ENCODE measurements at places on chromosomes 6 and 20.

DNA sequence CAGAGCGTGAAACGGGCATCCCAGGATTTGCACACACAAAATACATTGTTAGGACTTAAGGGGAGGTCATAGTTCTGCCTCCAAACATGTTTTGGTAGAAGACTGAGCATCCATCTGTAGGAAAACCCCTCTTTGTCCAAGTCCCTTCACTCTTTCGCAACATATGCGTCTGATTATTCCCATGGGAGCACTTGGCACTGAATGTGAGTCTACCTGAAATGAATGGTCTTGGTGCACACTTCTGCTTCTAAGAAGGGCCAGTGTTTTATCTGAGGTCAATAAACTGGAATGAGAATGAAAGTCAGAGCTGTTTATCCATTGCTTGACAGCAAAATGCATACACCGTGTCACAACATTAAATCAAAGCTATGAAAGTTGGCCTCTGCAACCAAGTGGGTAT lies 33.0 kb downstream of the GJA10 start:
- no peak for DNase-seq

- DNase-seq = no peak
These were observed 354.1 kb upstream of the ARID1B start for GRCh38 chr6:156423075-156423474.

- DNase-seq = no peak
These were observed 104.5 kb downstream of the TSHZ2 start for GRCh38 chr20:53076668-53077067.

DNA sequence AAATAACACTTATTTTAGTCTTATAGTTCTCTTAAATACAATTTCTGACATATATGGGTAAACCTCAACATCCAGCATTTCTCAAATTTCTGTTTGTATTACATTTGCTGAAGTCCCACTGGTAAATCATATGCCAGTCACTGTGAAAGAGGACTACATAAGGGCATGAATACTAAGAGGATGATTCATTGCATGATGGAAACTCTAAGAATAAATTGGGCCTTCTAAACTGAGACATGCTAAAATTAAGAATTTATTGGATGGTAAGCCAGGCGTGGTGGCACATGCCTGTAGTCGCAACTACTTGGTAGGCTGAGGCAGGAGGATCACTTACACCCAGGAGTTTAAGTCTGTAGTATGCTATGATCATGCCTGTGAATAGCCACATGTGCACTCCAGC lies 12.1 kb downstream of the DEFB123 start:
- DNase-seq = no peak

GRCh38 chr6:90123831-90124230 lies 172.8 kb downstream of the BACH2 start:
- DNase-seq = no peak

- no peak for DNase-seq
These were observed 13.3 kb downstream of the GPR6 start for GRCh38 chr6:109991201-109992101.

DNA sequence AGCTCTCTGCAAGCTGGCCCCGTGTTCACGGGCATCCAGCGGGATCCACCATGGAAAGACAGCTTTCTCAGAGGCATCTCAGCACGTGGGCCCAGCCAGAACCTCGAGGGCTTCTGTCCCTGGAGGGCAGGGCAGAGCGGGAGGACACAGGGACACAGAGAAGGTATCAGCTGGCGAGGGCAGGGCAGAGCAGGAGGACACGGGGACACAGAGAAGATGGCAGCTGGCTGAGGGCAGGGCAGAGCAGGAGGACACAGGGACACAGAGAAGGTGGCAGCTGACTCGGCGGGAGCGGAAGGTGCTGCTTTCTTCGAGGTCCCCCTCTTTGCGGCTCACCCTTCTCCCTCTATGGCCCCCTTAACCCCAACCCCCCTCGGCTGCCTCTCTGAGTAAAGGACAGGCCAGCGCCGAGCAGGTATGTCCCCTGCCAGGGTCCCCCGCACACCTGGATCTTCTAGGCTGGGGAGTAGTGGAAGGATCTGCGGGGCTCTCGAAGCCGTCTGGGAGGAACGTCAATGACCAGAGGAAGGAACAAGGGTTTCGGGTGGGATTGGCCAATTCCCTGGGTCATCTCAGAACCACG lies 28.9 kb upstream of the BHLHE23 start:
- no peak for DNase-seq

DNA sequence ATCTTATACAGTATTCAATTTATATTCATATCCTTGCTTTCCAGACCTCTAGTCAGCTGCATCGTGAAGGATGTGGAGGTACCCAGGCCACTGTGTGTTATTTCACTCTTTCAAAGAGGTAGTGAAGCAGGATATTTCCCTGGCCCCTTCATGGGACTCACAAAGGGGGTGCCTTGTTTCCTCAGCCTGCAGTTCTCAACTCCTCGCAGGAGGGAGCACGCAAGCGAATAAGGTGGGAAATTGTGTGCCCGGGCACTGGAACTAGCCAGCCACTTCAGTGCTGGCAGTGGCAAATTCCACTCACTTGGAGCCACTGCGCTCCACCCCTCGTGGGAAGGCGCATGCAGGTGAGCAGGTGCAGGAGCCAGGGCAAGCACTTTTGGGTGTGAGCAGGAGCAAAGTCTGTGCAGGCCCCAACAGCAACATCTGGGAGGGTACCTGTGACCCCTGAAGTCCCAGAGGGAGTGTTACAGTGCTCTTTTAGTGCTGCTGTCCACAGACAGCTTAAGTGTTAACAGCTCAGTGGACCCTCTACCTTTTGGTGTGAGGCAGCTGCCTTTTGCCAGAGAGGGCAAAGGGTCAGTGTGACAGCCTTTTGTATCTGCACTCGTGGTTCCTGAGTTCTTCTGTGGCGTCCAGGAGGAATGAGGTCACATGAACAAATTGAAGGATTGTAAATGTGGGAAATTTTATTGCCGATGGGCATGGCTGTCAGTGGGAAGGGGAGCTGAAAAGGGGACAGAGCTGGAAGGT lies 49.4 kb upstream of the FAM135A start:
- DNase-seq = no peak

DNA sequence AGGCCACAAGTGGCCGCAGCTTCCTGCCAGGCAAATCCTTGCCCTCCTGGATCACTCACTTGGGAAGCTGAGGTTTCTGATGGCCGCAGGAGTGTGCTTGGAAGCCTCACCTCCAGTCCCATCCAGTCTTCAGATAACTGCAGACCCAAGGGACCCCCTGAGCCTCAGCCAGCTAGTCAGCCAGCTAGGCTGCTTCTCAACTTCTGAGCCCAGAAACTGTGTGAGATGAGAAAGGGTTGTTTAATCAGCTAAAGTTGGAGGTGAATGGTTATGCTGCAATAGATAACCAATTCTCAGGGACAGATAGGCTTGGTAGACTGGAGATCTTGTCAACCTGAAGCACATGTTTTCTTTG lies 96.9 kb downstream of the THBS2 start:
- DNase-seq = no peak

DNA sequence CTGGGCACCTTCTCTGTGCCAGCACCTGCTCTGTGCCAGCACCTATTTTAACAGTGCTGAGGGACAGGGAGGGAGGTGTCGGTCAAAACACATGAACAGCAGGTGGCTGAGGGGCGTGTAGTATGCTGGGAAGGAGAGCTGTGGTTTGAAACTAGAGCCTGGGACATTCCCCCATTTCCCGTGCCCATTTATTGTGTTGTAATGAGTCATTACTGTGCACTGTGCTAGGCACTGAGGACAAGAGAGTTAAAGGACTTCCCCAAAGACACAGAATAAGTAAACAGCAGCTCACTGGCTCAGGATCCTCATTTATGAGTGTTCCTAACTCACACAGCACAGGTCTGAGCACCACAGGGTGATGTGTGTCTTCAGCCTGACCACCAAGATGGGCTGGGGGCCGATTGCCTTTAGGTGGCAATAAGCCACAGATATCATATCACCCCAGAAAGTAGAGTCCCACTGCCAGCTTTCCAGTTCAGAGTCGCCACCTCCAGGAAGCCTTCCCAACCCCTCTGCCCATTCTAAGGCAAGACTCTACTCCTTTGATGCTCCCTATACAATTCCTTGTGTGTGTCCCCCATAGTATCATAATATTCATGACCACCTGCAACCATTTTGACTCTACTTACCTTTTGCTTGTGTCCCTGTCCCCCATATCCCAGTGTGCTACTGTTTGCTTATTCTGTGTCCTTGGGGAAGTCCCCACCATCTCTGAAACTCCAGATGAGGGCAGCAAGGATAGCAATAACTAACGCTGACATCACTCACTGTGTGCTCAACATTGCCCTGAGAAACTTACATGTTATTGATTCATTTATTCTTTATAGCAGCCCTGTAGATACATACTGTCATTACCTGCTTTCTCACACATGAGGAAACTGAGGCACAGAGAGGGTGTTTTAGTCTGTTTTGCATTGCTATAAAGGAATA lies 87.3 kb downstream of the TOX2 start:
- no peak for DNase-seq

DNA sequence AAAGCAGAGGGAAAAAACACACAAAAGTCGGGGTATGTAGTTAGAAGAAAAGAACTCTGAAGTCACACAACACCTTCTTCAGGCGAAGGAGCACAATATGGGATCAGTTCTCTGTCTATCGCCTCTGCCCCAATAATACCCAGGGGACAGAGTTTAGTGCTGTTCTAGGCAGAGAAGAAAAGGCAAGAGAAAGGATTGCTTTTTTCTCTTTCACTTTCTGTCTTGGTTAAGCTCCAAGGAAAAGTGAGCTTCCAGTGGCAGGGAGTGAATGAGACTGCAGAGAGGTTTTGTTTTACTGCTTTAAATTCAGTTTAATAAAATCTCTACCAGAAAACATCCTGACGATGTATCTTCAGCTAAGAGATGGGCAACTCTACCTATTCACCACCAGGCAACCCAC lies 86.6 kb upstream of the STXBP5 start:
- no peak for DNase-seq

- no peak for DNase-seq
These were observed 268.8 kb downstream of the ARID1B start for GRCh38 chr6:157045831-157046454.

All from epithelial cell of proximal tubule (primary cell).